ENCODE measurements at places on chromosomes 3 and 15.

GRCh38 chr15:78979456-78980320 lies 34.8 kb upstream of the CTSH start:
- DNase-seq: peak; percentile 72

DNA sequence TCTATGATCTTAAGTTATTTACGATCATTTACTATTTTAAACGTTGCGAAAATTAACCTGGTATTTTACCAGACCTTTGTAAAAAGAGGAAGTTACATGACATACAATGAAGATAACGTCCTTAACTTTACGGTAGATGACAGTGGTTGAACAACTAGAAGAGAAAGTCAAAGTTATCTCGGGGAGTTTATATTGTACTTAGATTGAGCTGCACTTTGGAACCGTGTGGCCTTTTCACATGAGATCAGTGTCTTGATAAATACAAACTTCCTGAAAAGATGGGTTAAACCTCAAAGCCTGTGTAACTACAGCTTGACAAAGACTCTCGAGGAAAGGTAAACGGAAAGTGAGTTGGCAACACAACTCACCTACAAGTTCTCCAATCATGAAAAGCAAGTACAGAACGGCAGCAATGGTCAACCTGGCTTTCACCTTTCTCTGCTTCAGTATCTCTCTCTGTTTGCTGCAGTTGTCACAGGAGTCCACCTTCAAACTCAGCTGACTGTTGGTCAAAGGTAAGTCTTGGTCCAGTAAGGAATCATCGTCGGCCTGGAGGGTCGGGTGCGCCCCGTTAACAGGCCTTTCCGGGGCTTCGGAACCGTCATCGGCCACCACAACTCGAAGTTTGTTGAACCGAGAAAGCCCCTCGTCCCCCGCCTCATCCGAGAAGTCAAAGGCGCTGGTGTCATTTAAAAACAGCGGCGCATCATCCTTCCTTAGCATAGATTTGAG lies 793 bp downstream of the SLC30A4 start:
- DNase-seq: peak; percentile 25

- DNase-seq: no peak
These were observed 636.5 kb downstream of the ZBBX start for GRCh38 chr3:166743481-166744134.

DNA sequence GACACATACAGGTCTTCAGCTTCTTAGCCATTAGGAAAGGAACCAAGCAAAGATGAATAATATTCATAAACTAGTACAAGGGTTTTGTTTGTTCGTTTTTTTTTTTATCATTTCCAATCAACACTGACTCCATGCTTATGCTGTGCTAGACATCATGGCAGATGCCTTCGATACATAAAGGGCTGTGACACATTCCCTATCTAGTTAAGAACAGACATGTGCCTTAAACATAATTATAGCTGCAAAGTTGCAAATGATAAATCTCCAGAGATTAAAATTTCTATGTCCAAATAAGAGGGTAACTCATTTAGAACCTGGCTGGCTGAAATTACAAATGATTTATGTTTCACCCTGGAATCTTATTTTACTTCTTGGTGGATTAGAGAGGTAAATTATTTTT lies 386.4 kb downstream of the LSAMP start:
- no peak for DNase-seq

- no peak for DNase-seq
These were observed 152.1 kb downstream of the NEK10 start for GRCh38 chr3:27216955-27217552.

DNA sequence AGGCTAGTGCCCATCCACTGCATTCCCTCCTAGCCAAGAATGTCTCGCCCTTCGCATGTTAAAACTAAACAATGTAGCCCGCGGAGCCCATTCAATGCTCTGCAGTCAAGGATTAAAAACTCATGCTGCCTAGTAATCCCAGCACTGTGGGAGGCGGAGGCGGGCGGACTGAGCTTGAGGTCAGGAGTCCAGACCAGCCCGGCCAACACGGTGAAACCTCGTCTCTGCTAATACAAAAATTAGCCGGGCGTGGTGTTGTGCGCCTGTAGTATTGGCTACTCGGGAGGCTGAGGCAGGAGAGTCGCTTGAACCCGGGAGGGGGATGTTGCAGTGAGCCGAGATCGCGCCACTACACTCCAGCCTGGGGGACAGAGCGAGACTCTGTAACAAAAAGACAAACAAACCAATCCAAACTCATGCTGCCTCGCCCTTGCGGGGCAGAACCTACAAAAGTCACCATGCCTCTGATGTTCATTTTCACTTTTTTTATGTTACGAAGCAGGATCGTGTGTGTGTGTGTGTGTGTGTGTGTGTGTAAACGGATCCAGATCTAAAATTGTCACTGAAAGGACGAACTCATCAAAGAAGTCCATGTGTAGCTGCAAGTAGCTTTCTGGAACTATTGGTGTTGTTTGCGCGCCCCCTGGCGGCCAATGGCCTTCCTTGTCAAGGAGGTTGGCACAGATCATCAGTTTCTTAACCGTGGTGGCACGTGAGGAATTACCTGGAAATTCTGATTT lies 54.8 kb upstream of the SPESP1 start:
- peak; percentile 90 for DNase-seq

DNA sequence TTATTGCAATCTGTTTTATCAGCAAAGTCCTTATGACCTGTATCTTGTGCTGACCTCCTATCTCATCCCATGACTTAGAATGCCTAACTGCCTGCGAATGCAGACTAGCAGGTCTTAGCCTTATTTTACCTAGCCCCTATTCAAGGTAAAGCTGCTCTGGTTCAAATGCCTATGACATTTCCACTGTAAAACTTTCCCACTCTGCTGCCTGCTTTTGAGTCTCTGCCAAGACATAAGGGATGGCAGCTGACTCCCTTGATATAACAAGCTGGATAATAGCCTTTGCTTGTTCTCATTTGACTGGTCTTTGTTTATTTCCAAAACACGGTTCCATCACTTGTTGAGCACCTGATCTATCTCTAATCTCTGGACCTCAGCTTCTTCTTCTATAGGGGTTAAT lies 131.9 kb upstream of the STRIT1 start:
- no peak for DNase-seq

DNA sequence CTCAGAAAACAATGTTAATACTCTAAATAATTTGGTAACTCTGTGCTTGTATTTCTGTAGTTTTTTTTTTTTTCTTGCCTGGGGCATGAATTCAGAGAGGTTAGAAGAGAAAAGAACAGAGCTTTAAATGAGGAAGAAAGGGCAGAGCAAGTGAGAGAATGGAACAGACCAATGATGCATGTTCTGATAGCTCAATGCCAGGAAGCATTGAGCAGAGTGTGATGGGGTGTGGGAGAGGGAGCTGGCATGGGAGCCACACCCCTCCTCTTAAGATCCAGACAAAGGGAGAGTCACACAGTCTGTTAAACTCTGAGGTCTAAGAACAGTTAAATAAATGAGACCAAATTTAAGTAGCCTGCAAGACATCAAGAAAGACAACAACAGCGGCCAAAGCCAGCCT lies 538.6 kb downstream of the TUSC7 start:
- no peak for DNase-seq

DNA sequence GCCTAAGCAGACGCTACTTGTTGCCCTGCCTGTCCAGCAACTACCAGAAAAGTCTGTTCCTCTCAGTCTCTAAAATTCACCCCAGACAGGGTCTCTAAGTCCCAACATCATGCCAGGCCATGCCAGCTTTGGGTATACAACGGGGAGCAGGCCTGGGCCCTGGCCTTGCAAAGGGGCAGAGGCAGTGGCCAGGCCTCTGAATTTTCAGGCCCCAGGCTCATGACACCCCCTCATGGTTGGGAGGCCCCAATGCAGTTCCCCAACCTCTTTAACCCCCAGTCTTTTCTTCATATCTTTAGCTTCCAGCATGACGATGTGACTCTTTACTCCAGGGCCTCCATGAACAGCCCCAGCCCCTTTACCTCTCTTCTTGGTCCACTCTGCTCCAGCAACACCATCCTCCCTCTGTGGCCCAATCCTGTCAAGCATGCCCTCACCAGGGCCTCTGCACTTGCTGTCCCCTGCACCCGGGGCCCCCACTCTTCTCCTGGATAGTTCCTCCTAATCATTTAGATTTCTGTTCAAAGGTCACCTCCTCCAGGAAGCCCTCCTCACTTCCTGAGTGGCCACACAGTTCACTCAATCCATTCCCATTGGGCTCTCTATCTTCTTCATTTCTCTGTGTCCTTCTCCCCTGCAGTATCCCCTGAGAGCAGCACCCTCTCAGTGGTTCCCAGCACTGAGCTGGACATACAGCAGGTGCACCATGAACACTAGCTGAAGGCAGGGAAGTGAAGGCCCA lies 4.8 kb downstream of the IQSEC1 start:
- DNase-seq: no peak

GRCh38 chr15:99427210-99427609 lies 138.6 kb upstream of the MEF2A start:
- no peak for DNase-seq

DNA sequence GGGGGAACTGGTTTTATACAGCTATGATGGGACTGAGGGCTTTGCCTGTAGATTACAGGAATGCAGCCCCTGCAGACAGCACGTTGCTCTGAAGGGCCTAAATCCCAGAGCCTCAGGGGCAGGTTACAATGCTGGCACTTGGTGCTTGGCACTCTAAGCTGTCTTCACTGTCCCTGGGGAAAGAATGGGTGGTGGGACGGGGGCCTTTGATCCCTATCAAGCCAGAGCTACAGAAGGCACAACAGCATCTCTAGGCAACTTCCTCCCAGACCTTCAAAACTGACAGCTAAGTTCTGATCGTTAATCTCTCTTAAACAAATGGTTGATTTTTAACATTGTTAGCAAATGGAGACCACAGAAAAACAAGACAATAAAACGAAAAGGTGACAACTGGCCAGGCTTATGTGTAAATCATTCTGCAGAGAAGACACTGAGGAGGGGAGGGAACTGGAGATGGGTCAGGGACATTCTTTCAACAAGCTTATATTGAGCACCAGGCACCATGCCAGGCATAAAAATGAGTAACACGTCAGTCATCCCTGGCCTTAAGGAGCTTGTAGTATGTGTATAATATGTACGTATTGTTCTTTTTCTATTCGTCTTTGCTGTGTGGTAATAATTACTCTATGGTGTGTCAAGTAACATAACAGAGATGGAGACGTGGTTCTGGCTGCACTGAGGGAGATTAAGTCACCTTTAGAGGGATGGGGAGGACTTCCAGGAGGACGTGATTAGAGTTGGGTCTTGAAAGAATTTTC lies 49.1 kb downstream of the CA12 start:
- DNase-seq: no peak

DNA sequence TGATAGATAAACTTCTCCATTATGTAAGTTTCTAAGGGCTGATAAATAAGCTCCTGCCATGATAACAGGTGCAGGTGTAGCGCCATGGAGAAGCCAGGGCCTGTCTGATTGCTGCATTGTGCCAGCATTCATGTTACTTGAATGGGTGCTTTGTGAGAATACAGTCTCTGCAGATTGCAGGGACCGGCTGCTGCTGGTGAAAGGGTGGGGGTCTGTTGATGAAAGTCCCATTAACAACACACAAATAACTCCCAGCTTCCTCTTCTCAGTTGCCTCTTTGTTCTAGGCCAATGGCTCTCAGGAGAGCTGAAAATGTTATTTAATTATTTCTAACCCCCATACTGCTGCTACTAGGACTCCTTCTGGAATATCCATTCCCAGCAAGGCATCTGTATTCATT lies 77.2 kb downstream of the RTP4 start:
- no peak for DNase-seq
